Central memory CD4-positive, alpha-beta T cell (primary cell): ENCODE measurements at places on chromosomes 4 and X.

DNA sequence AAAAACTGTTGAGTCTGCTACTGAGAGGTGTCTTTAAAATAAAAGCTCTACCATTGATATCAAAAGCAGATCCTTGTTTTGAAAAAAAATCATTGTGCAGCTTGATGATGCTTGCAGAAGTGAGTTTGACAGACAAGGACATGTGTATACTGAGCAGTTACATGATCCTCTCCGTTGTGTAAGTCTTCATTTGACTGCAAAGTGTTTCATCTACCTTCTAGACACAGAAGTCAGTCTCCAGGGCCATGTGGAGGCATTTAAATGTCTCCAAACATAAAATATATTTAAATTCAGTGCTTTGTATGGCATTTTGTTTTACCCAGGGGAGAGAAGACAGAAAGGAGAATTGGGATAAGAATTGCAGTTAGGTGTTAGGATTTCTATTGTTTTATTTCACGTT, 107.8 kb upstream of the MYOZ2 start:
- no peak for DNase-seq

- no peak for DNase-seq
Observed at GRCh38 chrX:148914783-148915182, 414.4 kb downstream of the AFF2 start.

DNA sequence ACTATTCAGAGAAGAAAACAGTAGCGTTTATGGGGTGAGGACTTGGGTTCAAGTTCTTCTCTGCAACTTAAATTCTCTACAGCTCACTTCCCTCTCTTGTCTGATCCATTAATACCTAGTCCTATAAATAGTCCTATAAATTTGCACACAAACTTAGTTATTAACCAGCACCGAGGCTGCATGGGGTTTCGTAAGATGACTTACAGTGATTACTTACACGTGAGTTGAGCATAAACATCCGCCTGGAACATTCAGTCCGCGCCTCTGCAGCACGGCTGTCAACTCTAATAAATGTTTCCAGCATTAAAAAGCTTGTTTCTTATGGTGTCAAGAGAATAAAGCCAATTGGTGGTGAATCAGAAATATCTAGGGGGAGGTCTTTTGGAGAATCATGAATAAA, 103.0 kb upstream of the ENPP6 start:
- DNase-seq: no peak

DNA sequence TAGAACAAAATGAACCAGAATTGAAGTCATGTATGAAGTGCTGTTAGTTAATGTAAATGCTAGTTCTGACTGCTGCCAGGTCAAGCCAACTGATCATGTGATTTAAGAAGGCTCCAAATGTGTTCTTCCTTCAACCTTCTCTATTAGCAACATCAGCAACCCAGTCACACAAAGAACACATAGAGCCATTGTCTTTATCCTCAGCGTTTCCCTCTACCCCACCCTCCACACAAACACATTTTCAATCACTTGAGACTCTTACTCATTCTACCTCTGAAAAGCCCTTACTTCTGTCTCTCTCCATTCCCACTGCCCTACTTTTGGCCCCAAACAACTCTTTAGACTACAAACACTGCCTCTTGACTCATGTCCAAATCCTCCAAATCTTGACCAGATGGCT, 89.7 kb upstream of the KDR start:
- no peak for DNase-seq

DNA sequence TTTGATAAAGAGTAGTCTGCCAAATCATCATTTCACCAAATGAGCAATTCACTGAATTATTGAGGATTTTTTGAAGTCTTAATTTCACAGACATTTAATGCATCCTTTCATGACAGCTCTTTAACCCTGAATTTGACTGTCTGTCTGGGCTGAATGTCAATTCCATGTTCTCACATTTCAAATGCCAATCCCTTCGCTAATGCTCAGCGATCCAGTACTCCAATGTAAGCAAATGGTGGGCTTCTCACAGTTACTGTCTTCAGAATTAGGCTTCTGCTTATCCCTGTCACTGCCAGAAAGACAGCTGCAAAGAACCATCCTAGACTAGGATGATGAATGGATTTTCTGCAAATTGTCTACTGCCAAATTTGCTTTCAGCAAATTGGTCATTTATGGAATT, 36.2 kb upstream of the USP38 start:
- no peak for DNase-seq

DNA sequence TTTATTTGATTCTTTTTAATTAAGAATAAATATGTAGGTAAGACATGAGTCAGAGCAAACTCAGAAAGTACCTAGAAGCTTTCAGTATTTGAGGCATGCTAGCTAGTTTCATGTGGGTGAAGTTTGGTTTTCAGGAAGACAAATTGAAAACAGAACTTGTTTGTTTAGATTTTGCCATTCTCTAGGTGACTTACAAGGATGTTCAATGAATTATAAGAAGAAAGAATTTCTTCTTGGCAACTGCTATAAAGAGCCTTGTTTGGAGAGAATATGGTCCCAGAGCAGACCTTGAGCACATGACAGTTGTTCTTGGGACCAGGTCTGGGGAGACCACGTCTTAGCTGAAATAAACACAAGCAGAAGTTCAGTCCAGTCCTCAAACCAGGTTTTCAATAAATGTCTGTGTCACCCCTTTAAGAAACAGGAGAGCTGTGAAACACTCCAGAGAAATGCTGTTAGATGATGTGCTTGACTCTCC, 38.0 kb upstream of the IL21 start:
- no peak for DNase-seq

DNA sequence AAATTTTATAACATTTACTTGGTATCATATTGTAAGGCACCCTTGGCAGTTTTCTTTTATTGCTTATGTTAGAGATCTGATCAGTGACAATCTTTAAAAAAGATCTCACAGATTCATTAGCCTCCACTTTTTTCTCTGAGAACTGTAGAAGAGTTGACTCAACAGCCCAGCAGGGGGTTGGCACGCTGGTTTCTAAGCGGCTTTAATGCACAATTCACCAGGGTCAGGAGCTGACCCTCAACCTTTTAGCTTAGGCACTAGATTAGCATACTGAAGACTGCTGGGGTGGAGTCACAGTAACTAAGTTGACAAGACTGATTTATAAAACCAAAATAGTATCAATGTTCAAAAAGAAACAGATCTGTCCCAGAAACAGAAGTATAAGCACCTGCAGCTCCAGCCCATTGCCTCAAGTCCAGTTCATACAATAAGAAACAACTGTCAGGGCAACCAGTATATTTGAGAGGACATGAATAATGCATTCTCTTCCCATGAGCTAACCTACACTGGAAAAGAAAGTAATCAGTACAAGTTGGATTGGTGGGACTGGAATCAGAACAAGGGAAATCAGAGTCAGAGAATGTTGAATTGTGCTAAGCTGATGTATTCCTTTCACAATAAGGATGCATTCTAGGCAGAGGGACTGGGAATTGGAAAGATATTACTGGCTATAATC, 77.6 kb downstream of the PDE5A start:
- no peak for DNase-seq

GRCh38 chr4:183256343-183256742, 63.7 kb downstream of the CLDN22 start:
- no peak for DNase-seq

DNA sequence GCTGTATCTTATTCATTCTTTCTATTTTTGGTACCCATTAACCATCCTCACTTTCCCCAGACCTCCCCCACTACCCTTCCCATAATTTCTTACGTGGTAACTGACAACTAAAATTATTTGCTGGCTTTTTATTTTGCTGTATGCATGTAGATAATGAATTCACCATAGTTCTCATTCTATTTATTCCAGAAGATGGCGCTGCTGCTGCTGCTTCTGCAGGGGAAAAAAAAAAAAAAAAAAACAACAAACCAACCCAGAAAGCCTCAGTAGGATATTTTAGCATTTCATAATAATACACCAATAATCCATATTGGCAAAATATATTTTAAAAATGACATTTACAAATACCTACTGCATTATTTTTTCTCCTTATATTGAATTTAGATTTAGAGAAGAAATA, 416.6 kb upstream of the MAGEB18 start:
- DNase-seq: no peak

DNA sequence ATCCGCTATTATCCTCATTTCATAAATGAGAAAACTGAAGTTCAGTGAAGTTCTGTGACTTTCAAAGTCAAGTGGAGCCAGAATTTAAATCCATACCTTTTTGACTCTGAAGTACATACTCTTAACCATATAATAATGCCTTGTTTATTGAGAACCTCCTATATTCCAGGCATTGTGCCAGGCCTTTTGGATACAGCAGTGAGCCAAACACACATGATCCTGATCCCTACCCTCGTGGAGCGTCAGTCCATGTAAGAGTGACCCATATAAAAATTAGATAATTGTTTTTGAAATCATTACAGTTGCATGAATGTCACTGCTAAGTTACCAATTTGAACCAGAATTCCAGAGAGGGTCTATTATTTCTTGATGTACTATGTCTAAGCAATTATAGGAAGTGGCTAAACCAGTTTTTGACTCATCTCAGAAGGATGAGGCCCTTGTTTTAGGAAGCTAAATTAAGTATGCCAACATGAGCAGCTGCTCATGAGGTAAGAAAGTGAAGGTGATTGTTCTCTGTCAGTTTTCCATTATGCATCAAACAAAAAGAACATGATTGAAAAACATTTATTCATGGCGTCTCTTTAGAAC, 289.5 kb downstream of the GLUD2 start:
- no peak for DNase-seq

- DNase-seq: peak; percentile 24
Observed at GRCh38 chrX:13026877-13027652, 17.4 kb downstream of the FAM9C start.

DNA sequence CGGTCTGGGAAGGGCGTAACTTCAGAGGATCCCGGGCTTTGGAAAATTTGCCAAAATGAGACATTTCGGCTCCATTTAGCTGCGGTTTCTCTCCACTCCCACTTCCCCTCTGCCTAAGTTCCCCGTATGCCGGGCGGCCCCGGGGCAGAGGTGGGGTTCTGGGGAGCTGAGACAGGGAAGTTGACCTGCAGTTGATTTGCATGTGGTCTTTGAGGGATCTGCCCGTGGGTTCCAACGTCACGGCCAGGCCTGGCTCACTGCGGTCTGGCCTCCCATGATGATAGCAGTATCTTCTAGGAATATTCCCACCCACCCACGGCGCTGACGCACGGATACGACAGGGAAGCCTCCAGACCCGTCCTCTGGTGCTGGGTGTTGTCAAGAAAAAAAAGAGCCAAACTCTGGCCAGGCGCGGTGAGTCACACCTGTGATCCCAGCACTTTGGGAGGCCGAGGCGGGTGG, 27.3 kb upstream of the CRLF2 start:
- no peak for DNase-seq

DNA sequence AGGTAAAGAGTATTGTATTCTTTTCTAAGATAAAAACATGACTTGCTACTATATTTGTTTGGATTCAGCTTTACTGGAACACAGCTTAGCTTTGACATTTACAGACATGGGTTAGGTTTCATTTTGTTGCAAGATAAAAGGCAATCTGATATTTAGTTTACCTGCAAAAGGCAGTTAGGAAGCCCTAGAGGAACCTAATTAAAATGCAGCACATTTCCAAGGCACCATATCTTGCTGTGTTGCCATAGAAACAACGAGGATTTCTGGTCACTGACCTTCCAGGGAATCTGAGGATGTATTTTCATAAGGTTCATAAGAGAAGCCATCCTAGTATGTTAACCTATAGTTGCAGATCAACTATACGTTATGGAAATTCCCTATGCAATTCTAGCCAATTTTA, 116.0 kb downstream of the SNCA start:
- DNase-seq: no peak

GRCh38 chr4:40710484-40711254, 39.1 kb upstream of the NSUN7 start:
- DNase-seq: no peak

GRCh38 chr4:6974138-6974848, 64.7 kb downstream of the TBC1D14 start:
- DNase-seq: peak; percentile 76

DNA sequence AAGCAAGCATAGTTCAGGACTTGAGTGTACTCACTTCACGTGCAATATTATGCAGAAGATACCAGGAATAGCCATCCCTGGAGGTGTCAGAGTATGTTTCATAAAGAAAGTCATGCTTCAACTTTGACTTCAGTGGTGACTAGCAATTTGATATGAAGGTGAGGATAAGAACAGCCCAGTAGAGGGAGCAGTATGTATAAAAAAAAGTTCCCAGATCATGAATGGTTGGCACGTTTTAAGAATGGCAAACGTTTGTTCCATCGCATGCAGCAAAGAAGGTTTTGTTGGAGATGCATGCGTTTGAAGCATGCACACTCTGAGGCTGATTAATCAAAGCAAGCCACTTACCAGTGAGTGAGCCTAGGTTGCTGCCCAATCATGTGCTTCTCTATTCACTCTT, 33.5 kb upstream of the SLITRK4 start:
- no peak for DNase-seq

DNA sequence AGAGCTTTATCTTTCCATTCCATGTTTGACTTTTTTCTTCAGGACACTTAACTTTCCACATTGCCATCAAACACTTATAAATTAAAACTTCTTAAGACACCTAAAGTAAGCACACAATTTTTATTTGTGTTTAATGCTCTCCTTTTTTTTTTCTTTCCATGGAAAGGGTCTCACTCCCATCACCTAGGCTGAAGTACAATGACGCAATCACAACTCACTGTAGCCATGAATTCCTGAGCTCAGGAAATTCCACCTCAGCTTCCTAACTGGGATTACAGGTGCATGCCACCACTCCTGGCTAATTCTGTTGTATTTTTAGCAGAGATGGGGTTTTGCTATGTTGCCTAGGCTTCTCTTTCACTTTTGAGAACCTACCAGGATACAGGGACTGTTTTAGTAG, 7.3 kb downstream of the SMR3A start:
- DNase-seq: no peak

DNA sequence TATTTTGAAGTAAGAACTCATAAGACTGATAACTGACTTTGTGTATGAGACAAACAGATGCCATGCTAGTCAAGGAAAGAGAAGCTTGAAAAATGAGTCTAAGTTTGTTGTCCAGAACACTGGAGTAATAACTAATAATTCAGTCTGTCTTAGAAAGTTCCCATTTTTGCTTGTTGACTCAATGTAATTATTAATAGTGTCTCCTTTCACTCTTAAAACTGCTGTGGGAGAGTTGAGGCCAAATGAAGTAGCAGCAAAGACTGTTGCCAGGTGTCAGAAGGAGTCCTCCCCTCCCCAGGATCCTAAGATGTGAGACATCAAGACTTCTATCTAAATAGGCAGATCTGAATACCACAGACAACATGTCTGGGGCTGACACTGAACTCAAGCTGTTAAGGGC, 20.8 kb upstream of the FAM13A start:
- DNase-seq: no peak

- DNase-seq: no peak
Observed at GRCh38 chr4:158002173-158002572, 170.7 kb downstream of the GASK1B start.

DNA sequence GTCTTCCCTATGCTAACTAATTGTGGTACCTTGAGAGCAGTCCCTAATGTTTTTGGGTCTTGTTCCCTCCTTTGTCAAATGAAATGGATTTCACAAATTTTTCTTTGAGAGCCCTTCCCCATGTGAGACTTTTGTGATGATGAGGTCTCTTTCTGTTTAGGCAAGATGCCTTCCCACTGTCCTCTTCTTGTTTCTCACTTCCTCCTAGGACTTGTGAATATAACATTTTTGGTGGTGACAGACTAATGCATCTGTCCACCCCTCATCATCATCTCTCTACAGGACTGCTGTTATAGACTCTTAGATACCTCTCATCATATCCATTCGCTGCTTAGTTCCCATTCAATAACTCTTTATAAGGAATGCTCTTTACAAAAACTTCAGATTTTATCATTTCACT, 8.7 kb upstream of the ANK2 start:
- DNase-seq: no peak
